ENCODE measurements at places on chromosomes 2 and 18. TPM values are rescaled to one million over a fixed set of nuclear protein-coding genes. Genes with fewer than 3 reads are reported as not detected.

Gene DSG3
- not detected for total RNA-seq

Gene ARHGAP25
- 0.43 TPM for total RNA-seq

Gene IL37
- total RNA-seq, result not detected

Gene FKBP7
- total RNA-seq, result 48.2 TPM

Gene CCDC74A
- 6.9 TPM for total RNA-seq

Gene GPBAR1
- 0.26 TPM for total RNA-seq

Gene ANXA4
- 49.2 TPM for total RNA-seq

All from articular chondrocyte of knee joint (primary cell).